ENCODE measurements at places on chromosomes 6 and 20.

- peak; percentile 97 for DNase-seq
Measured at GRCh38 chr20:5657190-5657875, 92.9 kb upstream of the SHLD1 start.

GRCh38 chr20:25316506-25317190 lies 68.8 kb downstream of the PYGB start:
- no peak for DNase-seq

DNA sequence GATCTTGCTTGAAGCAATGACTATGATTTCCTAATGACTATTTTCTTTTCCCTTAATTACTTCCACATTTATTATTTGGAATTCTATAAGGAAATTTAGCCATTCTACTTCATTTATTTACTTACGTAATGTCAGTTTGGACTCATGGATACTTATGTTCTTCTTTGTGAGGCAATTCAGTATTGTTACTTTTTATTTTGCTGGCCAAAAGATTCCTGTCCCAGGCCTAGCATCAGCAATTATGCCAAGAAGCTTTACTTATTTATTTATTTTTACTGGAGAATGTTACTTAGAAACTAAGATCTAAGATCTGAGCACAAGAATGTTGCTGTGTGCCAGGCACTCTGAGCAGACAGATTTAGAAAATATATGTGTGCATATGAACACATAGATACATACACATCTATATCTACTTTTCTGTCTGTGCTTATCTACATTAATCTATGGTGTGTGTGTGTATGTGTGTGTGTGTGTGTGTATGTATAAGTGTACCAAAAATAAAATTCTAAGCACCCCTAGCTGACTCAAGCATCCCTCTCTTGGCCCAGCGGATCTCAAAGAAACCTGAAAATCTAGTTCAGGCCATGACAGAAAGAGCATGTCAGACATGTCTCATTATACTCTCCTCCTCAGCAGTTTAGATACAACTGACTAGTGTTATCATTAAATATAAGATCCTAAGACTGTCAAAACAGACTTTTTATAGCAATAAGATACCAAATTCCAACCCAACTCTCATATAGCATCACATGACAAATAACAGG lies 640.0 kb upstream of the GJE1 start:
- DNase-seq = no peak

- DNase-seq = peak; percentile 99
Measured at GRCh38 chr6:33672808-33673207, 38.7 kb downstream of the UQCC2 start.

GRCh38 chr6:8110117-8110721 lies 7.9 kb upstream of the EEF1E1 start:
- DNase-seq = no peak

- no peak for DNase-seq
Measured at GRCh38 chr6:111458670-111459232, 24.3 kb downstream of the REV3L start.

DNA sequence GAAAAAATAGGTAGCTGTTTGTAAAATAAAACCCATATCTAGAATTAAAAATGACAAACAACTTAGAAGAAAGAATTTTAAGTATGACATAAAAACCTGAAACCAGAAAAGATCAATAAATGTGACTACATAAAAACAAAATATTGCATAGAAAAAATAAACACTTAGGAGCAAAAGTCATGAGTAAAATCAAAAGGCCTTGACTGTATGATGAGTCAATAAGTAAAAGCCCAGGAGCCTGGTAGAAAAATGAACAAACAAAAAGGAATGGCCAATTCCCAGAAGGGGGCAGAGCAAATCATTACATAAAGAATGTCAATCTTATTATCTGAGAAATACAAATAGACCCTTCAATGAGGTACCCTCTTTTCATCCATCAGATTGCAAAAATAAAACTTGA lies 20.7 kb upstream of the ENPP1 start:
- peak; percentile 80 for DNase-seq

DNA sequence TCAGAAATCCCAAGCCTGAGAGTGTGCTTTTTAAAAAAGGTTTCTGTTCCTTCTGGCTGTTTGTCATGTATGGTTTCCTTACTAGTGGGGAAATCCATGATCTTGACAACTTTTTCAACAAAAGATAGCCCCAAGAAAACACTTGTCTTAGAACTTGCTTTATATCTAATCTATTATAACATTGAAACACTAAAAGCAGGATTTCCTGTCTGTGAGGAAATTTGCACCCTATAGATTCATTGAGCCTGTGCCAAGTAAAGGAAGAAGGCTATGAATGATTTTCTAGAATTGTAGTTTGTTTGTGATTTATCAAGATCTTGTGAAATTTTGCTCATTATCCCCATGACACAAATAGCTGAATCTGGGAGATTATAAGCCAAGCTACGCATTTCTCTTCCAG lies 238.6 kb upstream of the RIN2 start:
- no peak for DNase-seq

DNA sequence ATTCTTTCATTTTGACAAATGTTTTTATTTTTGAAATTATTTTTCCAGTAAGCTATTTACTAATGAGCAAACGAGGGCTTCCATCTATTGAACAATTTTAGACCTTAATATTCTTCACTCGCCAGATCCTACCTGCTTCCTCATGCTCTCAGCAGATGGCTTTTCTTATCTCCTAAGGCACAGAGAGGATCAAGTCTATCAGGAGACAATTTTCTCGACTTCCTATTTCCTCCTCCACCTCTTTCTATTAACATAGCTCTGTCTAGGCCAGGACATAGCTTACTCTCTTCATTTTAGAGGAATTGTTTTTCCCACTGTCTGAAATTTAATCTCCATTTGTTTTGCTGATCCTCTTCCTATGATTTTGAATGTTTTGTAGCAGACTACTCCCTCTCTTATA lies 87.0 kb upstream of the MAN1A1 start:
- no peak for DNase-seq

DNA sequence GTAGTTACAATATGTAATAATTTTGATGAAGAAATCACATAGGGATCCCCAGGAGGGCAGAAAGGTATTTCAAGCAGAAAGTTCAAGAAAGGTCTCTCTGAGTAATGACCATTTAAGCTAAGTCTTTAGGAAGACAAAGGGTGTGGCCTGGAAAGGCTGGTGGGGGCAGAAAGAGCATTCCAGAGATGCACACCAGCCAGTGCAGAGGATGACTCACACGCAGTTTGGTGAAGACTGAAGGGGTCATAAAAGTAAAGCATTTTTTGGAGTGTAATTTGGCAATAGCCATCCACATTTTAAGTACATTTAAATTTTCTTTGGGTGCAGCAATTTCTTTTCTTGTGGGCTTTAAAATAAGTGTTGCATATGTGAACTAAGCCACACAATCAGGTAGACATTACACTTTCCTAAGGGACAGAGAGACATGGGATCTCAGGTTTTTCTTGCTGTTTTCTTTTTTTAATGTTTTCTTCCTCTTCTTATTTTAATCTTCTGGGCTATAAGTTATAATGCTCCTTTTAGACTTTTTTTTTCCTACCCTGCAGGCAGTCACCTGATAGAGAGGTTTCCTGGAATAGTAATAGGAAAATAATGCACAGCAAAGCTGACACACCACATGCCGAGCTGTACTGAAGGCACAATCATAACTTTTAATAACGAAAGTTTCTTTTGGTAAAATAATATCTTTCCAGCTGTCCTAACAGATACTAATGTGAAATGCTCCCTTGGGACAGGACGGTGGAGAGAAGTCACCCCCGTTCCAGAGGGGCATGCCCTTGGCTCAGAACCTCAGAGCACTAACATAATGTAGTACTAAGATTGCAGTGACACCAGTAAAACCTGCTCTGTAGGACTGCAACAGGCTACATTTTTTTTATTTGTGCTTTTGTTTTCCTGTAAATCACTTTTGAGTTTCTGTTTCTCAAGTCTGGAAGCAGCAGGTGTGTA lies 49.6 kb upstream of the PTPRK start:
- peak; percentile 96 for DNase-seq
